ENCODE measurements at places on chromosomes 4 and X. TPM values are rescaled to one million over a fixed set of nuclear protein-coding genes. Genes with fewer than 3 reads are reported as not detected.

Gene RAB40AL
- 0.30 TPM for total RNA-seq

Gene PLP2
- 95.9 TPM for total RNA-seq

Gene PPBP
- 0.50 TPM for total RNA-seq

Gene CENPE
- total RNA-seq, result 3.1 TPM

Gene TKTL2
- total RNA-seq, result not detected

Gene FHIP1A
- total RNA-seq, result 1.5 TPM

- no peak for DNase-seq
These were observed 126.1 kb downstream of the NAA11 start for GRCh38 chr4:79199743-79200142.

DNA sequence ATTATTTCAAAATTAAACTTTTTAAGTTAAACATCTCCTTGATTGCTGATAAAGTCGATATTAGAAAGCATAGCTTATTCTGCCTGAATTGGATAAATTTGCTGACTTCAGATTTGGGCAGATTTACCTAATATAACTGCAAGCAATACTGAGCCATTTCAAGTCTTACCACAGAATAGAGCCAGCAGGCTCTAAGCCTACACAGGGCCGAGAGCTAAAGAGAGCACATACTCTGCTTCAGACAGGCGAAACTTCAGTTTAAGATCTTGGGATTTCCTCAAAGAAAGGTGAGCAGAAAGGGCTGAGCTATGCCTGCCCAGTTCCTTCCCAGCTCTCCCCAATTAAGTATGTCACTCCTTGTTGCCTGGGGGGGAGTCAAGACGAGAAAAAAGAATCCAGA lies 240.6 kb upstream of the NOCT start:
- no peak for DNase-seq

DNA sequence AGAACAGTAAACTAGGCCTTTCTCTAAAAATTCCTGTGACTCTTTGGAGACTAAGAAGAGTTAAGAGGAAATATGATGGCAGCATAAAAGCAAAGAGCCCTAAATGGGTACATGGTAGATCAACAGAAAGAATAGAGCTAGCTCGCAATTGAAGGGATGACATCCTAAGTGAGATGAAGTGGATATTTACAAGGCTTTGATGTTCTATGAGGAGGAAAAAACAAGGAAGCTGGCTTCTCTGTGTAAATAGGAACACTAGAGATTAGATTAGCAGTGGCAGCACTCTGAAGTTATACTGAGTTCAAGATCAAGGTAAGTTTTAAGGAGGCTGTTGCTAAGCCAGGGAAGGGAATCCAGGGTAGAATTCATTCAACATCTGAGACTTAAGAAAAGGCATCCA lies 73.1 kb upstream of the MBNL3 start:
- DNase-seq, result no peak

GRCh38 chr4:52646741-52647140 lies 12.4 kb downstream of the USP46 start:
- no peak for DNase-seq

- no peak for DNase-seq
These were observed 1.2 kb upstream of the MAGEE2 start for GRCh38 chrX:75786290-75786689.

DNA sequence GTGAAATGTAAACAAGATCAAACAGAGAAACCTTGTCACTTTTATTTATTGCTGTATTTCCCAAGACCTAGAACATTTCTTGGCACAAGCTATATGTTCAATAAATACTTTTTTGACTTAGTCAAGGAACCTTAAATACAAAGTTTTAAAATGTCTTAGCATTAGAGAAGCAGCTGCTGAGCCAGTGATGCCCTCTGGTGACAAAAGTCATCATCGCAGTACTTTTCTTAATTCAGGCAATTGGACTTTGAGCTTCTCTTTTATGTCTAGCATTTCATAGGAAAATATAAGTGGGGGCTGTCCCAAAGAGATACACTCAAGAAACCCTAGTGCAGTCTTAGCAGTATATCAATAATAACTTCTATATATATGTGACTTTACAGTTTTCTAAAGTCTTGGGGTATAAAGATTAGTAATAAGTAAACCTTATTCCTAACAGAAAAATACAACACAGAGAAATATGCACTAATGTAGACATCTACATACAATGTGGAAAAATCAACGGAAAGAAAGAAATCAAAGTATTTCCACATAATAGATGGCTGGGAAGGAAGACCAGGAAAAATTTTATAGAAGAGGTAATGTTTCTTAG lies 118.4 kb downstream of the DTHD1 start:
- DNase-seq, result peak; percentile 56

- DNase-seq, result peak; percentile 77
These were observed 3.2 kb downstream of the RPS6KA3 start for GRCh38 chrX:20263474-20263873.

GRCh38 chrX:119503484-119503861 lies 35.2 kb downstream of the SLC25A5 start:
- no peak for DNase-seq

DNA sequence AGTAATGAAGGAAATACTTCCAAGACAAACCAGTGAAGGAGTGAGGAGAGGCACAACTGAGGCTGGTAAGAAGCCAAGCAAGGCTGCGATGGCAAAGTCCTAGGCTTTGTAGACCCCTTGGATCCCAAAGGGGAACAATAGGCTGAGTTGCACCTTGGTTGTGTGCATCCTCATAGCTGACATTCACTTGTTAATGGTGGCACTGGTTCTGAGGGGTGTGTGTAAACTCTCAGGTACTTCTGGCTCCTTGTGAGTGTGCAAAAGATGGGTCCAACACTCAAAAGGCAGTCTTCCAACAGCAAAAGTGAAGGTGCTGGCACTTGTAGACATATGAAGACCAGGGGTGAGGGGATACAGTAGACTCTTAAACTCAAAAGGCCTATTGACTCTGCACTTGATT lies 60.5 kb downstream of the CCNG2 start:
- no peak for DNase-seq

GRCh38 chrX:129731228-129731627 lies 7.6 kb upstream of the XPNPEP2 start:
- no peak for DNase-seq

GRCh38 chr4:121272526-121272925 lies 108.3 kb downstream of the QRFPR start:
- DNase-seq, result no peak

- DNase-seq, result no peak
These were observed 71.1 kb downstream of the DCLK2 start for GRCh38 chr4:150149381-150149780.

- no peak for DNase-seq
These were observed 79.7 kb upstream of the PRPS2 start for GRCh38 chrX:12711435-12712040.

DNA sequence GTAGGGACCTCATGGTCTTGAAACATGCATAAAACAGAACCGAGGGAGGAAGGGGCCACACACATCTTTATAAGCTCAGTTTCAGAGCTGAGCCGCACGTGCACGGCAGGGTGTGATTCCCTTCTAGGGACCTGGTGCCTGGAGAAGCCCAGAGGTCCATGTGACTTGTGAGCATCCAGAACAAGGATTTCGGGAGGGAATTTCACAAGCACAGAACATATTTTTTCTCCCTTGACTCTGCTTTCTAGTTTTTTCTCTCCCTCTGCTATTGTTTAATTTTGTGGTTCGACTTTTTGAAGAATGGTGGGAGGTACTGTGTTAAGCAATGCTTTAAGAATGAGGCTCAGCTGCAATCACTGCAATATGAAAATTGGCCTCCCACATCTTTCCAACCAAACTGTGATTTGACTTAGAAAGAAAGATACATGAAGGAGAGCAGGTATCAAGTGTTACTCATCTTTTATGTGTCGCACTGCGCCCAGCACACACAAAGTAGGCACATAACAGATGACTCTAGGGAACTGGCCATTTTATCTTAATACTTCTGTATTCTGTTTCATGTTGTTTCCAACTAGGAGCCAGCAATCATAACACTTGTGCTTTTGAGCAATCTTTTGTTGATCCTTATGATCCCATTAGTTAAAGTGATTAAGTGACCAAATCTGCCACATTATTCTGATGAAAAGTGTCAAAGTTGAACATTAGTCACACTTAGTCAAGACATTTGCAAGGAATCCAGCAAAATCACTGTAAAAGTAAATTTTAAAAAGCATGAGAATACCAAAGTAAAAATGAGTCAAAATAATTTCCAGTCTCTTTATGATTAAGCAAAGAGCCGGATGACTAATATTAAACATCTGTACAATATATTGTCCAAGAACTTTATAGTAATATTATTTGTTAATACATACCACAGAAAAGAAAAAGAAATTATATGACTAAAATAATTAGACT lies 86.4 kb downstream of the SHISA3 start:
- DNase-seq, result no peak

- DNase-seq, result no peak
These were observed 354.9 kb downstream of the DHRSX start for GRCh38 chrX:2145692-2146367.

DNA sequence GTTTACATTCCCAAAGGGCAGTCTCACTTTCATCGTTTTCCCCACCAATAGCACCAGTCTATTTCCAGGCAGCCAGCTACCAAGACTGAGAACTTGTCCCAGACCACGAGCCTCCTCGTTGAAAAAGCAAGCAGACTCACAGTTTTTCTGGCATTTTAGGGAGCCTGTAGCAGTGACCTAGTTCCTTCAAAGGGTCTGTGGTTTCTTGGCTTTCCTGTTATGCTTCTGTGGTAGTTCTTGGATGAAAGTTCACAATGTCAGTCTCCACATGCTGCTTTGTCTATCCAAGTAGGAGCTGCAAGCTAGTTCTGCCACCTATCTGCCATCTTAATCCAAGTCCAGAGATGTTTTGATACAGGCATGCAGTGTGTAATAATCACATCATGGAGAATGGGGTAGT lies 151.6 kb upstream of the ZC4H2 start:
- no peak for DNase-seq

DNA sequence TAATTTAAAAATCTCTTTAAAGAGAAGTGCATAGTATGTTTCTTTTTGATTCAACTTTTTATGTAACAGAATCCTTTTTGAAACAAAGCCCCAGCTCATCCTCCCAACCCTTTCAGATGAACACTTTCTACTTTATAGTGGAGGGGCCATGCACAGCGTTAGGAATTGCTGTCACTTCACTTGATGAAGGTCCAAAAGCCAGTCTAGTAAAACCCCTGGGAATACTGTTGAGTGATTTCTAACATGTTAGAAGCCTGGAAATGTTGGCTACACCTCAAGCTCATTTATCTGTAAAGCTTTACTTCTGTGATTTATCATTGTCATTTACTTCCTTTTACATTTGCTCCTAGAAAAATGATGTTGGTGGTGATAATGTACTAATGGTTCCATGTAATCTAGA lies 1608.9 kb upstream of the TENM3 start:
- DNase-seq, result no peak

- no peak for DNase-seq
These were observed 98.0 kb upstream of the DKK2 start for GRCh38 chr4:107133965-107134653.

DNA sequence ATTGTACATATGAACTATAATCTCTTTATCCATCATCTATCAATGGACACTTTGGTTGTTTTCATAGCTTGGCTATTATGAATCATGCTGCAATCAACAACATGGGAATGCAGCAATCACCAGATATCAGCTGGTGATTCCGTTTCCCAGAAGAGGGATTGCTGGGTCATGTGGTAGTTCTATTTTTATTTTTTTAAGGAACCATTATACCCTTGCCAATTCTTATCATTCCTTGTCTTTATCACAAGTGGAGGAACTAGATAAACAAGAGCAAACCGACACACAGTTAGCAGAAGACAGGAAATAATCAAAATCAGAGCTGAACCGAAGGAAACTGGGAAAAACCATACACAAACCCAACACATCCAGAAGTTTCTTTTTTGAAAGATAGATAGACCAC lies 14.5 kb upstream of the LNX1 start:
- DNase-seq, result no peak

Measured in CD8-positive, alpha-beta T cell (primary cell).